Pons (tissue), 1 donor: ENCODE measurements at places on chromosomes 3 and 15.
A peak's percentile ranks its signal among the peaks of the same experiment; 100 is the strongest.

DNA sequence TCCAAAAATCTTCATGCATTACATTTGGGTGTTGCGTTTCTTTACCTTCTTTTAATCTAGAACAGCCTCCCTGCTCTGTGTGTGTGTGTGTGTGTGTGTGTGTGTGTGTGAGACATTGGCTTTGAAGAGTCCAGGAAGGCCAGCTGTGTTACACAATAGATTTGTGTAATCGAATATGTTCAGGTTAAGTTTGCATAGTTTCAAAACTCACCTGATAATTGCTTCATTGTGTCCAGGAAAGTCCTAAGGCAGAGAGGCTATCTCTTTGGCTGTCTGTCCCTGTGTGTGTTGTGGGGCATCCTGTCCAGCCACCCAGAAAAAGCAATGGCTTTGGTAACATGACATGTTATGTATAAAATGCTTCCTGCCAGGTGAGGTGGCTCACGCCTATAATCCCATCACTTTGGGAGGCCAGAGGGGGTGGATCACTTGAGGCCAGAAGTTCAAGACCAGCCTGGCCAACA is 37.5 kb downstream of the ZNF710 start:
- DNase-seq: no peak

DNA sequence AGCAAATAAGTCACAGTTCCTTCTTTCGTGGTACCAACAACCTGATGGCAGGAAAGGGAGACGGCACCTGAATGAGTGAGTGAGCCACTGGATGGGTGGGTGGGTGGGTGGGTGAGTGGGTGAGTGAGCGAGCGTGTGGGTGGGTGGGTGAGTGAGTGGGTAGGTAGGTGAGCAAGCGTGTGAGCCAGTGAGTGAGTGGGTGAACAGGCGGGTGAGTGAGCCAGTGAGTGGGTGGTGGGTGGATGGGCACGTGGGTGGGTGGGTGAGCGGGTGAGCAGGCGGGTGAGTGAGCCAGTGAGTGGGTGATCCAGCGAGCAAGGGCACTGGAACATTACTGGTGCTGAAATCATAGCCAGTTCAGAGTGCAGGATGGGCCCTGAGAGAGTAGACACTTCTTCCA is 152.8 kb downstream of the MEGF11 start:
- DNase-seq: no peak

DNA sequence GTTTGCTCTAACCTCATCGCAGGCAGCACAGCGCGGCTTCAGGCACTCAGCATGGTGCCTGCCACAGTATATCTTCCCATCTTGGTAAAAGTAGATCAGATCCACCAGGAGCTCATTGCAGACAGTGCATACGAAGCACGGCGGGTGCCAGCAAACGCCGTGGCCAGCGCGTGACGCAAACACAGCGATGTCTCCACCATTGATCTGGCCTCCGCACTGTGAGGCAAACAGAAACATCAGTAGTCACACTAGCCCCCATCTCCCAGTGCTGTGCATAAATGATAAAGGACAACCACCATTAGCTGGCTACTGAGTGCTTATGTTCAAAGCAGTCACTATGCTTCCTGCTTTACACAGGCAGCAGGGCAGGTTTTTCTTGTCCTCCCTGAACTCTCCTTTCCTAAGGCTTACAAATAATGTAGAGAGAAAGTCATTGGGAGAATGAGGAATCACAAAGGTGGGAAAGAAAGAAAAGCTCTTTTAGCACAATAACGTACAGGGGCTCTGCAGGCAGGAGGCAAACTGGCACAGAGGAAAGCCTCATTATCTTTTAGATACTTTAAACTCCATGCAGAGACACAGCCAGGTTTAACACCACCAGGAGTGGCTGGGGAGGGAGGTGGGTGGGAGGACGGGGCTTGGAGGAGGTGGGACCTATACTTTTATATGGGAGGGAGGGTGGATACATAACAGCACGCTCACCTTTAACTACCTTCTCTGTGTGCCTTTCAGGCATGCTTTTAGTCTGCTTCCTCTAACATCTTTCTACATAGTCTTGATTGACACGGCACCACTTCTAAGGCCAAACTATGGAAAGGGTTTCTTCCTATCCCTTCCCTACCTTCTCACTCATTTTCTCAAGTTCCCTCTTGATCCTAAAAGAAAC is 67.9 kb downstream of the PRICKLE2 start:
- DNase-seq: no peak

DNA sequence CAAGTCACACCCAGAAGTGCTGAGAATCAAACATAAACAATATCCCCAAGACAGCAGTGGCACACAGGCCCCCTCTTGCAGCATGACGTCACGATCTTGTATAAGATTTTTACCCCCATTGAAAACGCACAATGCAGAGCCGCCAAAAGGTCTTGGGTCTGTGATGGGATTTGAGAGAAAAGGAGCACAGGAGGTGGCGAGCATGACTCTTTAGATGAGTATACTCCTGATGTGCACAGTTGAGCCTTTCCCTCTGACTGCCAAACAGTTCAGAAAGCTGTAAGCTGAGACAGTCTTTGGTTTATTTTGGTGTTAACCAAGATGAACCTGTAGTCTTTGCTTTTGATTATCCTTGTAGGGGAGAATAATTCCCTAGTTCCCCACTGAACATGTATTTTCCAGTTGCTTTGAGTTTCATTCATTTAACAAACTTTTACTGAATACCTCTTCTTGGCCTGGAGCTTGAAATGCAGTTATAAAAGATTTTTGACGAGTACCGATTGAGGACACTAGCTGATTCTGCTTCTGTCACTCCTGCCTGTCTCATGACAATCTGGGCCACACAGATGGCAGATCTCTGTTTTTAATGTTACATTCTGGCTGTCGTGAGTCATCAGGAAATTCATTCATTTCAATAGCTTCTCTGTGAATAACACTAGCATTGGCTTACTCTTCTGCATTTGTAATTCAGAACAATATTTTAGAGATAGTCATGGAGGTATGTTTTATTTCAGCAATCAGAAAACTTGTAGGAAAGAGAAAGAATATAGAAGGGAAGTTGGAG is 28.9 kb downstream of the CFAP91 start:
- no peak for DNase-seq

- DNase-seq: no peak
Observed at GRCh38 chr15:100920516-100921135, 1.5 kb downstream of the LRRK1 start.

- DNase-seq: peak; percentile 89
Observed at GRCh38 chr3:107271787-107272387, 105.4 kb upstream of the CCDC54 start.

DNA sequence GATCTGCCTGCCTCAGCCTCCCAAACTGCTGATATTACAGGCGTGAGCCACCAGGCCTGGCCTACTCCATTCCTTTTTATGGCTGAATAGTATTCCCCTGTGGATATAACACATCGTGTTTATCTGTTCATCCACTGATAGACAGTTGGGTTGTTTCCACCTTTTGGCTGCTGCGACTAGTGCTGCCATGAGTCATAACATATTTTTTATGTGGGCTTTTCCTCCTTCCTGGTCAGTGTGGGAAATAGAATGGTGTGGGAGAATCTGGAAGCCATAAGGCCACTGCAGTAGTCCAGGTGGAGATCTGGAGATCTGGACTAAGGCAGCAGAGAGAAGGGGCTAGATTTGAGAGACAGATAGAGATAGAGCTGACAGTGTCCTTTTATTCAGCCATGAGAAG is 16.2 kb downstream of the LCMT2 start:
- DNase-seq: no peak

- DNase-seq: no peak
Observed at GRCh38 chr3:143234526-143234925, 115.0 kb downstream of the CHST2 start.

DNA sequence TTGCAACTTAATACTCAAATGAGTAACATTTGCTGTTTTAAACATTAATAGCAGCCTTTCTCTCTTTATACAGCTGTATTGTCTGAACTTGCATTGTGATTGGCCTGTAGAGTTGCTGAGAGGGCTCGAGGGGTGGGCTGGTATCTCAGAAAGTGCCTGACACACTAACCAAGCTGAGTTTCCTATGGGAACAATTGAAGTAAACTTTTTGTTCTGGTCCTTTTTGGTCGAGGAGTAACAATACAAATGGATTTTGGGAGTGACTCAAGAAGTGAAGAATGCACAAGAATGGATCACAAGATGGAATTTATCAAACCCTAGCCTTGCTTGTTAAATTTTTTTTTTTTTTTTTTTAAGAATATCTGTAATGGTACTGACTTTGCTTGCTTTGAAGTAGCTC is 40.3 kb downstream of the CTNNB1 start:
- DNase-seq: no peak

GRCh38 chr3:14837186-14837877 is 18.6 kb downstream of the FGD5 start:
- DNase-seq: no peak

DNA sequence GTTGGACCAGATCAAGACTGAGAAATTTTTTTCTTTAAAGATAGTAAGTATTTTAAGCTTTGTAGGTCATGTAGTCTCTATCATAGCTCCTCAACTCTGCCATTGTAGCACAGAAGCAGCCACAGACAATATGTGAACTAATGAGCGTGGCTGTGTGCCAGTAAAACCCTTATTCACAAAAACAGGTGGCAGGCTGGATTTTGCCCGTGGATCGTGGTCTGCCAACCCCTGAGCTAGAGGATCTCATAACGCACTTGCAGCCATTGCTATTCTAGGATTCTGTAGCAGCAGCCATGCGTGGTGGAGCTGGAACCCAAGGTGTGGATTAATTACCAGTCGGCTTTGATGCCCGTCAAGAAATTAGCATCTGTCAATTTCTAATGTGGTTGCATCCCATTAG is 68.7 kb upstream of the PLXNA1 start:
- no peak for DNase-seq

DNA sequence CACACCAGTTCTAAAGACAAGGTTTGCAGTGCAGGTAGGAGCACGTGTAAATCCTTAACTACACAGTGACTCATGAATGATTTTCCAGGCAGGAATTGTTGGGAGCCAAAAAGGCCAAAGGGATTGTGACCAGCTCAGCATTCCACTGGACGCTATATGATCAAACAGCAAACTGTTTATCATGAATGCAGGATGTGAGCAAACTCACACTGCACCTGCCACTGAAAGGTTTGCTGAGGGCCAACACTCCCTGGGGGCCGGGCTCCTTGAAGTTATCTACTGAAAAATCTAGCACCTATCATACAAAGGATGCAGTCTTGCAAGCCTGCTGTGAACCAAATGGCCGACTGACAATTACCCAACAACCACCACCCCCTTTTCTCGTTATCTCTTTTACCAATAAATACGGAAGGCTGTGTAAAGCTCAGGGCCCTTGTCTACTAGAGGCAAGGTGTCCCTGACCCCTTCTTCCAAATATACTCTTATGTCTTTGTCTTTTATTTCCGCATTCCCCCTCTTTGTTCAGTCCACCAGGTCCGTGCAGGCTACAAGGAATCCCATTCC is 11.5 kb upstream of the DNASE1L3 start:
- no peak for DNase-seq

GRCh38 chr3:112829046-112829445 is 17.6 kb downstream of the CD200R1L start:
- DNase-seq: no peak

- no peak for DNase-seq
Observed at GRCh38 chr3:99319450-99319849, 318.9 kb upstream of the COL8A1 start.

DNA sequence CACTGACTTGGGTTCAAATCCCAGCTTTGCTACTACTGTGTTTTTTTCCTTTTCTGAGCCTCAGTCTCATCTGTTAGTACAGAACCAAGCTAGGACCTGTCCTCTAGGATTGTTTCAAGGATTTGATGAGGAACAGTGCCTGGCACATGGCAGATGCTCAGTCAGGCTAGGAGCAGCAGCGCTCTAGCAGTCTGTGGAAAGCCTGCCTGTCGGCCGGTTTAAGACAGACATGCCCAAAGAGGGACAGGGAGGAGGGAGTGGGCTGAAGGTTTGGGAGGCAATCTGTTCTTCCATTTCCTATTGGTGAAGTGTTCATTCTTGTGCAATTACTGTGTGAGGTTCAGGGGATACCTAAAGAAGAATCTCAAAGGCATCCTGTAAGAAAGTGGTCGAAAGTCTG is 35.1 kb upstream of the RGMA start:
- no peak for DNase-seq

GRCh38 chr15:64092075-64092820 is 1.4 kb downstream of the CIAO2A start:
- no peak for DNase-seq

DNA sequence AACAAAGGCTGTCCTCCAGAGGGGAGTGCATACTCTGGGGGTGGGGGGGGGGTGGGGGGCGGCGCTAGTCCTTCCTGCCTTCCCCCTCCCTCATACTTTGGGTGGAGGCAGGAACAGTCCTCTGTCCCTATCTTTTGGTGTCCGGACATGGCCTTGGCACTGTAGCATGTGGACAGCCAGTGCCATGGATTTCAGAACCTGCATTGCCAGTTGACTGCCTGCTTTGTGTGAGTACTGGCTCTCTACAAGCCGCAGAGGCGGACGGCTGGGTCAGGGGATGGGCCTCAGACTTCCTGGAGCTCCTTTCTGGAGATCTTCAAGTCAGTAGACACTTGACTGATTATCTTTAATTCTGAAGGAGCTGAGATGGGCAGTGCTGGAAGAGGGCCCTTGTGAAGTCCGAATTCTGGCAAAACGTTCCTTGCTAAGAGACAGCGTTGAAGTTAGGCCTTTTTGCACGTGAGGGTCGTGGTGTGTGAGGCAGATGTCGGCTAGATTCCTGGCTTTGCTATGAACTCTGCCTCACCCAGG is 2.5 kb downstream of the CLDN11 start:
- peak; percentile 88 for DNase-seq

DNA sequence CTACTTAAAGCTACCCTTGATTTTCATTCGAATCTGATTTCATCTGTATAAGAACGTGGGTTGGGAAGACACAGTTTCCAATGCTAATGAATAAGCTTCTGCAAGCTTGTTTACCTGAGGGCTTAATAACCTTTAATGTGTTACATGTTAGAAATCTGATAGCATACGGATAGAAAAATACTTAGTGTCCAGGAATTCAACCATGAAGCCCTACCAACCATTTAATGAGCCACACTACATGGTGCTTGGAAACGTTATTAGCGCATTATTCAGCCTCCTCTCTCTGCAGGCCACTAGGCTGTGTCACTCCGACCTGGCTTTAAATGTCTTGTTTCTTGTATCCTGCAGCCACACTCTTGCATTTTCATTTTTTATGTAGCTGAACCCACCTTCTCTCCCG is 1.6 kb downstream of the FAM81A start:
- DNase-seq: no peak

DNA sequence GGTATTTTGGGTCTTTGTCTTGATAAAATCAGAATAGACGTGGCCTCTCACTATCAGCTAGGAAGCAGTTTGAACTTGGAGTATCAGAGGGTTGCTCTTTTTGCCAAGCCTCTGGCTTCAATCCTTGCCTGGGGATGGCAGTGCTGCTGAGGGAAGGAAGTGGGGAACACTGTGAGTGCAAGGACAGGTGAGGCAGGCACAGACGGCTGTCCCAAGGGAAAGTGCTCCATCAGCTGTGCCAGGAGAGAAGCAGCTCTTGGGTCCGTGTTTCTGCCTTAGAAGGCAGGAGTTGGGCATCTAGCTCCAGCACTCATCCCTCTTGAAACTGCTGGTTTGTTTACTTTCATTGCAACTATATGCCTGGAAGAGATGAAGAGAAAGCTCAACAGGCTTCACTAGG is 33.2 kb downstream of the PML start:
- DNase-seq: no peak

GRCh38 chr15:72197041-72197459 is 537 bp downstream of the GRAMD2A start:
- DNase-seq: no peak
